ENCODE measurements at places on chromosomes 3 and 15.

DNA sequence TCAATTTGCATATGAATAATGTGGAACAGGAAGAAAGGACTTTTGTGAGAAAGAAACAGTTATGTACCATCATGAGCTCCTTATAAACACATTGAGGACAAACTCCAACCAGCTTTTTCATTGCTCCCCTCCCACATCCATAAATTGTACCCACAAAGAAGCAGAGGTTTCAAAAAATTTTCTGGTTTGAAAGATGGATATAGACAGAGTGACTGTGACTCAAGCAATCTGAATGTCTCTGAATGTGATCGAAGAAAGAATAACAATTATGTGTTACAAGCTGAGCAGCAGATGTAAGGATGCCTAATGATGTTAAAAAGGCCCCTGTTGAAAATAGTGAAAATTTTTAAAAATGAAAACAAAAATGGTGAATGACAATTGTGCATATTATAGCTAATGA is 127.4 kb downstream of the TFG start:
- DNase-seq: no peak

- DNase-seq: no peak
These were observed 603 bp downstream of the SLC7A14 start for GRCh38 chr3:170585008-170585936.

DNA sequence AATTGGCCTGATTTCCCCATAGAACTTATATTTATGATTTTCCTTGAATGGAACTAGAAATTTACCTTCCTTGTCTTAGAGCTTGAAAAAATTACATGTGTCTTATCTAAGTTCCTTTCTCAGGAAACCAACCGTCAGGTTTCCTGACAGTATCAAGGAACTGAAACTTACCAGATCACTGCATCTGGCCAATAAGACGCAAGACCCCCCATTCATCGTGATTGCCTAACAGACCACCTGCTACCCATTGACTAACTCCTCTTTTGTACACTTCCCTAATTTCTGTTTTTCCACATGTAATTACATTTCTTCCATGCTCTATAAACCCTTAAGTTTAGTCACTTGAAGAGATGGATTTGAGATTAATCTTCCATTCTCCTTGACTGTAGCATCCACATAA is 517.2 kb upstream of the CBLB start:
- no peak for DNase-seq

DNA sequence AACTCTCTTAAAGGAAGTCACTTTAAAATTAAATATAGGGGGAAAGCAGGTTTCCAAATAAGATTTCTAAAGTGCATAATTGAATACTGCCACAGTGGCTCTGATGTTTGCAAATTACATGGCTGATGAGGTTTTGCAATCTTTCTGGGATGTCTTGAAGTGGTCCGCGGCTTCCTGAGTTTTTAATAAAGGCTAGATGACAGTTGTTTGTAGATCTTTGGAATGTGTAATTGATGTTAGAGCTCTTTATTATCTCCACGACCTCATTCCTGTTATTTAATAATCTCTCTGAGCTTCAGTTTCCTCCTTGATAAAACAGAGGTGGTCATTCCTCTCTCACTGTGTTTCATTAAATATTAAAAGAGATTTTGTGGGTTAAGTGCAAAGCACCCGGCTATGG is 27.0 kb upstream of the CEMIP start:
- DNase-seq: no peak

GRCh38 chr15:73957785-73958184 is 31.5 kb downstream of the LOXL1 start:
- DNase-seq: no peak

DNA sequence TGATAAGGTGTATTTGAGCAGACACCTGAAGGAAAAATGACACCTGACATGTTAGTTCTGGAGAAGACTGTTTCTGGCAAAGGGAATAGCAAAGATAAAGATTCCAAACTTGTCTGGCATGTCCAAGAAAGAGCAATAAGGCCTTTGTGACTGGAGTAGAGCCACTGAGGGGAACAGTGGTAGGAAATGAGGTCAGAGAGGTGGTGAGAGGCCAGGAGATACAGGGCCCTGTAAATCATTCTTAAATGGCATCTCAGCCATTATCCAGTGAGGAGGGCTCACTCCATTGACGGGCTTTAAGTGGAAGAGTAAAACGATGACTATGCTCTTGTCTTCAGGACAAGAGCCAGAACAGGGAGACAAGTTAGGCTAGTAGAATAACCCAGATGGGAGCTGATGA is 4.5 kb downstream of the SLC49A4 start:
- DNase-seq: no peak

Measured in activated T-cell treated with anti-CD3 and anti-CD28 coated beads, Interleukin-2, amount 50 U/mL, for 72 hours (primary cell).